ENCODE measurements at places on chromosomes 5 and 9.

DNA sequence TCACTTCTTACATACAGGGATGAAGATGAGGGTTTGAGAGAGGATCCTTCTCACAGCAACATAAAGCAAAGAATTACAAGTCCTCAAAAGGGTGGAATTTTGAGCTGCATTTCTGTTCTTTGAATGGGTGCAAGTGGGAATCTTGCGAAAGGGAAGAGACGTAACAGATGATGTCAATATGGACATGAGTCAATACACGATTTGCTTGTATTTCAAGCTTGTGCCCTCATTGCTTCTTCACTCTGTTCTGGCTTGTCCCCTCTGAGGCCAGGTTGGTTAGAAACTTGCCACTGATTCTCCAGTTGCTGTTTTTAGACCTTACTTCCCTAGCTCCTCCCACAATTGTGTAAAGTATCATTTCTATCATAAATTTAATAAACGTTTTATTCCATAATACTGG is 104.8 kb upstream of the CLINT1 start:
- DNase-seq = no peak

- DNase-seq = no peak
Measured at GRCh38 chr5:4882186-4882585, 257.9 kb upstream of the ADAMTS16 start.

DNA sequence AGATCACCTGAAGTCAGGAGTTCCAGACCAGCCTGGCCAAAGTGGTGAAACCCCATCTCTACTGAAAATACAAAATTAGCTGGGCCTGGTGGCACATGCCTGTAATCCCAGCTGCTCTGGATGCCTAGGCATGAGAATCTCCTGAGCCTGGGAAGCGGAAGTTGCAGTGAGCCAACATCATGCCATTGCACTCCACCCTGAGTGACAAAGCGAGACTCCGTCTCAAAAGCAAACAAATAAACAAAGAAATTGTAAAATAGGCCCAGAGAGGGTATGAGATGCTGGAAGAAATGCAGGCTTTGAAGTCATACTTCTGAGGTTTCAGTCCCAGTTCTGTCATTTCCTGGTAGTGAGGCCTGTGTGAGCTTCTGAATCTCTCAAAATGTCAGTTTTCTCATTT is 5.3 kb upstream of the ARHGEF37 start:
- no peak for DNase-seq

DNA sequence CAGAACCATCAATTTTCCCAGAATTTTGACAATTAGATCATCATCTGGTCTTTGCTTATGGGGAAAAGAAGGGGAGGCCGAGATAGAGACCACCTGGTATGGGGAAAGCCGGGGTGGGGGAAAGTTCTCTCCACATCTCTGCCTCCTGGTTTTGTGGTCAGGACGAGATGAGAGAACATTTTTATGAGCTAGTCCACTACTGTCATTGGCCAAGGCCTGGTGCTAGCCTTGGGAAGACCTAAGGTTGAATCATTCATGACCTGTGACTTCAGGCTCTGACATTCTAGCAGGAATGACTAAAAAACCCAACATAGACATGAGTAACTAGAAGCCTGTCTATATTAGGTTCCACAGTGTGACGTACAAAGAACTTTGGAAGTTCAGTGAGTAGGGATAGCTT is 135.2 kb downstream of the PTTG1 start:
- no peak for DNase-seq

GRCh38 chr5:134000091-134000511 is 4.7 kb downstream of the VDAC1 start:
- no peak for DNase-seq

- no peak for DNase-seq
Measured at GRCh38 chr9:127174386-127175318, 52.2 kb upstream of the ANGPTL2 start.

- no peak for DNase-seq
Measured at GRCh38 chr5:41736641-41737040, 133.6 kb downstream of the OXCT1 start.
